Posterior vena cava (tissue), 2 donors: ENCODE measurements at places on chromosomes 1 and 21. TPM values are rescaled to one million over a fixed set of nuclear protein-coding genes. Genes with fewer than 3 reads are reported as not detected.

DNA sequence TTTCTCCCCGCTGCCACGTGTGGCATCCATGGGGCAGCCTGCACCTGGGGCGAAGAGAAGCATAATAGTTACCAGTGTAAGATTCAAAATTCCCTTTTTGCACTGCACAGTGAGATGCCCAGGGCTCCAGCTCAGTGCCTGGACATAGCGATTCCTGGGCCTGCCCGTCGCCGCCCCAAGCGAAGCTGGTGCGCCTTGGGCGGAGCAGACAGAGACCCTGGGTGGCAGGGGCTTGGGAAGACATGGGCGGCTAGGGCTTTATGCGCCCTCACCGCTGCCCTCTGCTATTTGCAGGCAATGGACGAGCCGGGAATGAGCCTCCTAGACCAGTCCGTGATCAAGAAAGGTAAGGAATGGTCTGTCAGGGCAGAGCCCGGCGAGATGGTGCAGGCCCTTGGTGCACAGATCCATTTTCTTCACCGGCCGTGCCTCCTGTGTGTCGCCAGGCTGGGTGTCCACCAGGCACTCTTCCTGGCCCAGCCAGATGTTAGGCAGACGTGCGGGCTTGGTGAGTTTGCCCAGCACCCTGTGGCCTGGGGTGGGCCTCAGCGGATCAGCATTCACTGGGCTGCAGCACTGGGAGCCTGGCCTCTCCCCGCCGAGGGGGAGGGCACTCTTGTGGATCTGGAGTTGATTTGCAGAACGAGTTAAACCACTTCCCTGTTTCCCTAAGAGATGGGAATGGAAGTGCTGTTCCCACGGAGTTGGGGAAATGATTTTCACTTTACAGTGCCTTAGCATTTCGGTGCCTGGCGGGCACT, 1.7 kb downstream of the TFAP2E start:
- peak; percentile 64 for DNase-seq

GRCh38 chr1:101002551-101002950, 23.0 kb downstream of the DPH5 start:
- no peak for DNase-seq

DNA sequence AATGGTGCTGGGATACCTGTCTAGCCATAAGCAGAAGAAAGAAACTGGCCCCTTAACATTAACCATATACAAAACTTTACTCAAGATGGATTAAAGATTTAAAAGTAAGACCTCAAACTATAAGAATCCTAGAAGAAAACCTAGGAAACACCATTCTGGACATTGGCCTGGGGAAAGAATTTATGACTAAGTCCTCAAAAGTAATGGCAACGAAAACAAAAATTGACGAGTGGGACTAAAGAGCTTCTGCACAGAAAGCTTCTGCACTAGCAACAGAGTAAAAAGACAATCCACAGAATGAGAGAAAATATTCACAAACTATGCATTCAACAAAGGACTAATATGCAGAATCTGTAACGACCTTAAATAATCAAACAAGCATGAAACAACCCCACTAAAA, 66.7 kb downstream of the NME7 start:
- DNase-seq, result no peak

- no peak for DNase-seq
Observed at GRCh38 chr1:212315907-212316306, 30.7 kb downstream of the PPP2R5A start.

CELA2A gene
- not detected for total RNA-seq

S100A1 gene
- total RNA-seq, result 0.74 TPM

DNA sequence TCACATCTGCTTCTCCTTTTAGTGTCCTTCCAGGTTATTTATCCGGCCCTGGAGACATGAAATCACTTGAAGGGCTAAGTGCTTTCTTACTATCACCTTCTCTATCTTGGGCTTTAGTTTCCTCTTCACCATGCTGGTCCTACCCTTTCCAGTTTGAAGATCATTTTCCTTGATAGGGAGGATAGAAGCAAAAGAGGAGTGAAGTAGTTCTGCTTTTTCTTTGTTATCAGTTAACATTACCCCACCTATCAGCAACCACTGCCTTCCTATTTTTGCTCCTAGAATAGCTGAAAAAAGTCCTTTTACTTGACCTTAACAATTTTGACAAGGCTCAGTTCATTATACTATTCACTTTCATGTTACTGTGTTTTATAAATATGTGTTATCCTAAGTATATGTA, 19.4 kb downstream of the RGL1 start:
- DNase-seq, result no peak

DNA sequence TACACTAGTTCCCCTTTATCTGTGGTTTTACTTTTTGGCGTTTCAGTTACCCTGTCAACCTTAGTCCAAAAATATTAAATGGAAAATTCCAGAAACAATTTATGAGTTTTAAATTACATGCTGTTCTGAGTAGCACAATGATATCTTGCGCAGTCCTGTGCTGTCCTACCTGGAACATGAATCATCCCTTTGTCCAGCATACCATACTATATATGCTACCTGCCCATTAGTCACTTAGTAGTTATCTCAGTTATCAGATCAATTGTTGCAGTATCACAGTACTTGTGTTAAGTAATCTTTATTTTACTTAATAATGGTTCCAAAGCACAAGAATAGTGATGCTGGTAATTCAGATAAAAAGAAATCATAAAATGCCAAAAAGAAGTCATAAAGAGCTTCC, 52.7 kb downstream of the AGBL4 start:
- no peak for DNase-seq

DNA sequence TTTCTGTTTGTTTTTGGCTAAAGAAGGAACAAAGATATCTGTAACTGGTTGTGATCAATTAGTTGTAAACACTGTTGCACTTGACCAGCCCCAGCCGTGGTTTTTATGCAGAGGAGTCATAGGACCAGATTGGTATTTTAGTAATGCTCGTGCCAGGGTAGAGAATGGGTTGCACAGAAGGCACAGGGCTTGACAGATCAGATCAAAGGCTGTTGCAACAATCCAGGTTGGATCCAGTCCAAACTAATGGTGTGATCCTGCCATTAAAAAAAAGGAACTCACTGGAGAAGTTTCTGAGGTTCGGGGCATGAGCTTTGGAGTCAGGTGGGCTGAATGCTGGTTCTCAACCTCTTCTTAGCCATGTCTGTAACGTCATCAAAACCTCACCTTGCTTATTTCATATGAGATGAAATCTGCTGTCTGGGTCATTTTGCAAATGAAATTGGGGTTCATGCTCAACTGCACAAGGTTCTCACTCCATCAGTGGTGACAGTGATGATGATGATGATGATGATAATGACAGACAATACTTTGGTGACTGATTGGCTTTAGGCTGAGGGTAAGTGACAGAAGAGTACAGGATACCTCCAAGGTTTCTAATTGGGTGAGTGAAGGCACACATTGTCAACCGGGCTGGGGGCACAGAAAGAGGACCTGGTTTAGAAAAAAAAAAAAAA, 43.1 kb downstream of the ZNF281 start:
- DNase-seq, result no peak

- DNase-seq, result no peak
Observed at GRCh38 chr1:9075022-9075421, 5.6 kb upstream of the SLC2A5 start.

DNA sequence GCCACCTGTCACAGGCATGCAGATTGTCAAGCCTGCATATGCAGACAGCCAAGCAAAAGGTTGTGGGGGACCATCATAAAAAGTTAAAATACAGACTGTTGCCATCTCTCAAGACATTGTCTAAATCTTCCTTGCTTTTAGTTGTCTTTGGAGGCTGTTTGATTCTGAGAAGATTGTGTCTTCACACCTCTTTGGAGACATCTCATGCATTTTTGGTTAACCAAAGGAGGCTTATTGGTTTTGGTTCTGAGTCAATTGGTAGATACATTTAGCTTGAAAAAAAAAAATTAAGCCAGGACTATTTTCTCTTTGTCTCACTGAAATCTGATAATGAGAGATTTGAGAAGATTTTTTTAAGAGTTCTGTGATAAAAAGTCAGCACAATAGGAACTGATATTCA, 217.6 kb downstream of the LYPLAL1 start:
- no peak for DNase-seq

DNA sequence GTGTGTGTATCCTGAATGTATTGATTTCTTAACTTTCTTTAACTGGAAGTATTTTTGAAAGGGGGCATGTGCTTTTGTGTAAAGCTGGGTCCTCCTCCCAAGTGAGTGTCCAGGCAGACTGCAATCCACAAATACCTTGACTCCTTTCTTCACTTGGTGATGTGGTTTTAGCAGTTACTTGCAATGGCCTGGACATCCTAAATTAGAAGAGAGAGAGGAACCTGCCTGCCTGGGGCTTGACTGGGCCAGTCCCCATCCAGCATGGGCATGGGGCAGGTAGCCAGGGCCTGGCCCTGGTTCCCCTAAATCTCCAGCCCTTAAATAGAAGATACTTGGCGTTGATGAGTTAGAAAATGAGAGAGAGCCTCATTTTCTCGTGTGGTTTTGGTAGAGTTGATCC, 159.7 kb downstream of the PGBD5 start:
- peak; percentile 25 for DNase-seq

BNIPL gene
- 0.93 TPM for total RNA-seq
